Fibroblast of skin of left quadriceps (primary cell): ENCODE measurements at places on chromosomes 2 and 18.
A peak's percentile ranks its signal among the peaks of the same experiment; 100 is the strongest.

DNA sequence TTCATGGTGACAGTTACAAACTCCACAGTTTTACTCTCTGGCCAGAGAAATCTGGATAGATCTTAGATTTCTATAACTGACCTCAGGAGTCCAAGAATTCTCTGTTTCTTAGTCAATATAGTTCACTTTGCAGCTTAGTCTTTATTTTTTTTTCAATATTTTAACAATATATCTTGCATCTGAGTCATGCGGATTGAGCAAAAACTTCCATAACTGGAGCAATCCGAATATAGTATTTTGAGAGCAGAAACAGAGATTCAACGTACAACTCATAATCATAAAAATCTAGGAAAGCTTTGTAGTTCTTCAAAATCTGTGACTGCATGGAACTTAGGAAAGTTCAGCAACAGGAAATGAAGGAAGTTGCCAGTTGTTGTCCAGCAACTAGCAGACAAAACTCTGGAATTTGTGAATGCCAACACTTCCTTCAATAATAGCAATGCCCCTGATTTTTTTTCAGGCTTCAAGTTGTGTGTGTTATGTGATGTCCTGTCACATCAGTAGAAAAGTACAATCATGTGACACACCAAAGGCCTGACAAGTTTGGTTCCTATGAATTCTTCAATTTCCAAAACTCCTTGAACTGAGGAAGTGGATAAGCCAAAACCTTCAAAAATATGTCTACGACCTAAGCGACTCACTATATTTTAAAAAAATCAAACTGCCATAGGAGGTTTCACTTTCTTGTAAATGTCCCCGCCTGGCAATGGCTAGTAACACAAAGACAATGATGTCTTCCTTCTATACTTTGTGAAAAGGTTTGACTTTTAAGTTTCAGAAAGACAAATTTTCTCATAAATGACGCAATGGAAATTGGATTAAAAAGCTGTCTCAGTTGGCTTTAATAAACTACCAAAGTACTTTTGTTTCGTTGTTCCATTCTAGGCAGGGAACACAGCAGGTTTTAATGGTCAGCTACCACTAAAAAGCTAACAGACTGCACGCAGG is 510.6 kb downstream of the ERBB4 start:
- no peak for DNase-seq

- DNase-seq, result no peak
Observed at GRCh38 chr2:163155279-163155883, 316.8 kb upstream of the KCNH7 start.

- no peak for DNase-seq
Observed at GRCh38 chr2:212811921-212812320, 273.3 kb upstream of the ERBB4 start.

DNA sequence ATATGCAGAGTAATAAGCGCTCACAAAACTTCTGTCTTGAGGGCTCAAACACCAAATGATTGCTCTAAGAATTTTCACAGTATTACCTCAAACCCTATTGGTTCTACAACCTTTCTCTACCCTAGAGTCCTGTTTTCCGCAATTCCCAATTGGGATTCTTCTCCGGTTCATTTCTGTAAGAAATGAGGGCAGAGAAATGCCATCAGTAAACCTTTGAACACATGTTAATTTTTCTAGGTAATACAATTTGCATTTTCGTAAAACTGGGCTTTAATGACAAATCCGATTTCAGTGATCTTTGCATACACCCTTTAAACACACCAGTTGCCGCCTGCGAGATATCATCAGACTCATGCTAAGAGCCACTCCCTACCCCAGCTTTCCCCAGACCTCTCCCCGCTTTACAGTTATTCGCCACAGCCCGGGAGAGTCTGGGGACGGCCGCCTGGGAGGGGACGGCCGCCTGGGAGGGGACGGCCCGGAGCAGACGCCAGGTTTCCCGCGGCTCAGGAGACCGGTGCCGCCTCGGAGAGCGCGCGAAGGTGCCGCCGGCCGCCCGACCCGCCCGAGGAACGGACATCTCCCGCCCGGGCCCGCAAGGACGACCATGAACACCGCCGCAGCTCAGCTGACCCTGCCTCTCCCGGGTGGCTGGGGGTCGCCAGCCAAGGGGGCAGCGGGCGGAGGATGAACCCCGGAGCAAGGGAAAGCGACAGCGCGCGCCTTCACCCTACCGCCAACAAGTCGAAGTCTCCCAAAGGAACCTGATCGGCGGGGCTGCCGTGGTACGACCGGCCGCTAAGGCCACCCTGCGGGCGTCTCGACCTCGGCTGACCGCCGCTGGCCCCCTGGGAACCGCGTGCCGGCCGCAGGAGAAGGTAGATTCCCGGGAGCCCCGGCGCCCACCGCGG is 463 bp downstream of the SMC6 start:
- no peak for DNase-seq

- DNase-seq, result no peak
Observed at GRCh38 chr18:39994498-39994897, 1960.5 kb upstream of the PIK3C3 start.

GRCh38 chr18:24982831-24983230 is 369.1 kb downstream of the ZNF521 start:
- DNase-seq, result no peak

- DNase-seq, result no peak
Observed at GRCh38 chr2:207483477-207483876, 46.3 kb upstream of the CREB1 start.

- DNase-seq, result no peak
Observed at GRCh38 chr2:27724905-27725701, 46.4 kb upstream of the MRPL33 start.

GRCh38 chr2:23452372-23452771 is 67.4 kb downstream of the KLHL29 start:
- no peak for DNase-seq

DNA sequence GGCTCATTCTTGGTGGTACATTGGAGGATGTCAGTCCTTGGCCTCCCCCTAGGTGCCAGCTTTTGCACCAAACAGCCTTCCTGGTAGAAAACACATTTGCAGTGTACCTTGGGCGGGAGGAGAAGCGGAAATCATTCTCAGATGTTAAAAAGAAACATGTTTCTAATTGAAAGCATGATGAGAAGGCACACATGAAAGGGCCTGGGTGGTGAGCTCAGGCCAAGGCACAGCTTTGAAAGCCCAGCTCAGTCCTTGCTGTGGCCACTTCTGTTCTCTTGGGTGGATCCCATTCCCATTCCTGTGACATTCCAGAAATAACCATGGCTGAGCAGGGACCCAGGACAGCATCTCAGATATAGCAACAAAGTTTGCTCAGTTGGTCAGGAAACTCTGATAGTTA is 71.5 kb downstream of the LTBP1 start:
- DNase-seq, result no peak

- DNase-seq, result no peak
Observed at GRCh38 chr2:30034052-30034775, 112.6 kb upstream of the YPEL5 start.

GRCh38 chr2:100606332-100606725 is 43.5 kb downstream of the PDCL3 start:
- DNase-seq, result no peak

DNA sequence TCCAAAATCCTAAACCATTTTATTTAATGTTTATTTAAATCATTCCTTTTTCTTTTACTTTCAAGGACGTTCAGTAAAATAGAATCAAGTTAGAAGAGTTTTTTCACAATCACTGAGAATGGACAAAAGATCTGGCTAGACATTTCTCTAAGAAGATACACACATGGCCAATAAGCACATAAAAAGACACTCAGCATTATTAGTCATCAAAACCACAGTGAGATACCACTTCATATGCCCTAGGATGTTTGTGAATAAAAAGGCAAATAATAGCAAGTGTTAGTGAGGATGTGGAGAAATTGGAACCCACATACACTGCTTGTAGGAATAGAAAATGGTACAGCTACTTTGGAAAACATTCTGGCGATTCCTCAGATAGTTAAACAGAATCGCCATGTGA is 76.1 kb downstream of the RHBDD1 start:
- no peak for DNase-seq

DNA sequence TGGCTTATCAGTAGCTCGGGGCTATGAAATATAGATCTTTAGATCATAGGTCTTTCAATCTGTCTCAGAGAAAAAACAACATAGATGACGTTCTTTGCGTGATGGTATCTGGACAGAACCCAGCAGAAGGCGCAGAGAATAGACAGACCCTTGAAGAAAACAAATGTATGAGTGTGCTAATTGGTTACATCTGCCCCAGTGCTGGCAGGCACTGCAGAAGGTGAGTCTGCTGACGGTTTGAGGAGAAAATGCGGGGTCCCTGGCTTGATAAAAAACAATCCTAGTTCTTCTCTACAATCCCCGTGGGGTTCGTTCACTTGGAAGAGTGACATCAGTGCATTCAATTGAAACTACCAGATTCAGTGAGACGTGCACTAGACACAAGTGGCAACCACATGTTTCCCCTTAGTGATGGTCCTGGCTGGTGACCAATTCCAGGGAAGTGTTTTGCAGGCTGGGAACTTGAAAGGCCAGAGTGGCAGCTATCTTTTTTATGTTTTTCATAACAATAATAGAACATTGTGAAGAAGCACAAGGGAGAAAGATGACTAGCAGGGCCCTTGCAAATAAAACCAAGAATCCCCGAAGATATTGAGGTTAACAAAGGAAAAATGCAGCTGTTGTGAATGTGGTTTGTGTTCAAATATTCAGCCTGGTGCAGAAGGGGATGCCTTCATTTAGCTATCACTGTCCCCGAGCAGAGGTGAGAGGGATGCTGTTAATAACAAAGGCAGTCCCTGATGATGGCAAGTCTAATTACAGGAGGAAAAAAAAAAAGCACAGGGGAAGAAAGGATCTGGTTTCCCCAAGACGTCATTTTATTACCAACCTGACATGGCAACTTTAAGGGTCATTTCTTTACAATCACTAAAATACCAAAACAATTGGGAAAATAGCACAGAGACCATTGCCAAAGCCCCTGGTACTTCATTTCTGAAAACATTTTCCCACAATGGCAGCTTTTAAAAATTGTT is 337.6 kb upstream of the FIGN start:
- DNase-seq, result peak; percentile 69

GRCh38 chr2:10217489-10218435 is 84.9 kb upstream of the HPCAL1 start:
- no peak for DNase-seq

DNA sequence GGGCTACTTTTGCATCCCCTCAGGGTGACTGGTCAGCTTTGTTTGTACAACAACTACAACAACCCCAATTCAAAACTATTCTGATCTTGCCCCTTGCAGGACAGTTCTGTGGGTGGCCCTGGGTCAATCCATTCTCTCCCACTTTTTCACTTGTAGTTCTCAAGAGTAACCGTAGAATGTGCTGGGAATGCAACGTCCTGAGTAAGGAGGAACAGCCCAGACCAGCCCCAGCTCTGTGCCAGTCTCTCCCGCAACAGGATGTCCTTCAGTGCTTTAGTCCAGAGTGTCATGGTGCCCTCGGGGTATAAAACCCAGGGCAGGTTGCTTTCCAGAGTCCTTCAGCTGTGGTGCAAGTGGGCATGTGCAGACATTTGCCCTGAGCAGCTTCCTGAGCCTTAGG is 22.1 kb upstream of the TEX51 start:
- DNase-seq, result no peak

DNA sequence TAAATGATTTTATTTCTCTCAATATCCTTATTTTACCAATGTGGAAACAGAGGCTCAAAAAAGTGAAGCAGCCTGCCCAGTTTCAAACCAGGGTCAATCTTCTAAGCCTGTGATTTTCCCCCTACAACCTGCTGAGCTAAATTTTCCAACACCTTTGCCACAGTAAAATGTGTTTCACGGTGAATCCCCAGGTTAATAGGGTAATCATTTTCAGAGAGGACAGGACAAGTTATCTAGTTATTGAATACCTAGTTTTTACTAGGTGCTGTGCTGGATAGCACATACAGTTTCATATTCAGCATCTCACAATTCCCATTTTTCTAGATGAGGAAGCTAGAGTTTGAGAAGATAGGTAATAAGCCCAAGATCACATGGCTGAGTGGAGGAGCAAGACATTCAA is 236.6 kb downstream of the PTH2R start:
- no peak for DNase-seq

GRCh38 chr18:64974391-64975125 is 776.3 kb upstream of the CDH7 start:
- DNase-seq, result no peak

DNA sequence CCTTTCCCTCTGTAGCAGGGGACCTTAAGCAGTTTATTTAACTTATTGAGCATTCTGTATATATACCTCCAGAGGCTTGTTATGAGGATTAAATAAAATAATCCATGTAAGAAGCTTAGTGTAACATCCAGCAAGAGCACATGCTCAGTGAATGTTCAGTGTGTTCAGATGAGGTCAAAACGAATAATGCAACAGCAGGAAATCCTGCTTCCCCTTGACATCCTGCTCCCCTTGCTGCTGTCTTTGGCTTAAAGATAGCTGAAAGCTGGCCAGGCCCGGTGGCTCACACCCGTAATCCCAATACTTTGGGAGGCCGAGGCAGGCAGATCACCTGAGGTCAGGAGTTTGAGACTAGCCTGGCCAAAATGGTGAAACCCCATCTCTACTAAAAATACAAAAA is 68.7 kb downstream of the COL4A4 start:
- DNase-seq, result no peak

- DNase-seq, result no peak
Observed at GRCh38 chr2:29607038-29607420, 314.4 kb downstream of the ALK start.

DNA sequence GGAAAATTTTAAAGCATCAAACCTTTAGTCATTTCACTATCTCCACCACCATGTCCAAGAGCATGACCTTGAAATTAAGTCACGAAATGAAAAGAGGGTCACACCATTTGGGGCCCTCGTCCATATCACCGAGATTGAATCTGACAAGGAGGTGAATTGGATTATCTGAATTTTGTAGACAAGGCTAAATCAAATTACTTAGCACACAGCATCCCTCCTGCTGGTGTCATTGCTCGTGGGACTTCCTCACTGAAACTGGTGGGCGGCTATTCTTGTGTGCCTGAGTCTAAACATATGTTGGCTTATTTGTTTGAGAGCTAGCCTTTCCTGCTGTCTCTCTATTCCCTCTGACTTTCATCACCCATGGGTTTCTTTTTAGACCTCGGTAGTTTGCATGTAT is 64.6 kb upstream of the CNGA3 start:
- no peak for DNase-seq

GRCh38 chr2:201715459-201715858 is 17.0 kb upstream of the MPP4 start:
- DNase-seq, result no peak

- DNase-seq, result peak; percentile 66
Observed at GRCh38 chr18:6878556-6879297, 149.2 kb downstream of the ARHGAP28 start.

GRCh38 chr18:40075616-40076015 is 1879.4 kb upstream of the PIK3C3 start:
- DNase-seq, result no peak
